CD4-positive, CD25-positive, alpha-beta regulatory T cell (primary cell): ENCODE measurements at places on chromosomes 11 and 22. TPM values are rescaled to one million over a fixed set of nuclear protein-coding genes. Genes with fewer than 3 reads are reported as not detected.

DNA sequence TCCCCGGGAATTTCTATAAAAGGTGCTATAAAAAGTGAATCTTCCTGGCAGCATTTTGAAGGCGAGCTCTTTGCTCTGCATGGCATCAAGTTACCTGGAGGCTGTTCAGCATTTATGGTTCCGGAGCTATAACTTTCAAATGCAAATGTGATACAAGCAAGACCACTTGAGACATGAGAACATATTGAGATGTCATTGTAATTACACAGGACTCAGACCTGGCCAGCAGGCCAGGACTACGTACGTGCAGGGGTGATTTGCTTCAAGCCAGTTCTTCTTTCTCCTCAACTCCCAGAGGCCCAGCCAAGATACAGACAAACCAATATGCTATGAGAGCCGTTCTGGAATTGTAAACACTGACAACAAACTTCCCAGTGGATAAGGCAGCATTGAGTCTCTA, 227.4 kb upstream of the FAT3 start:
- no peak for DNase-seq

DNA sequence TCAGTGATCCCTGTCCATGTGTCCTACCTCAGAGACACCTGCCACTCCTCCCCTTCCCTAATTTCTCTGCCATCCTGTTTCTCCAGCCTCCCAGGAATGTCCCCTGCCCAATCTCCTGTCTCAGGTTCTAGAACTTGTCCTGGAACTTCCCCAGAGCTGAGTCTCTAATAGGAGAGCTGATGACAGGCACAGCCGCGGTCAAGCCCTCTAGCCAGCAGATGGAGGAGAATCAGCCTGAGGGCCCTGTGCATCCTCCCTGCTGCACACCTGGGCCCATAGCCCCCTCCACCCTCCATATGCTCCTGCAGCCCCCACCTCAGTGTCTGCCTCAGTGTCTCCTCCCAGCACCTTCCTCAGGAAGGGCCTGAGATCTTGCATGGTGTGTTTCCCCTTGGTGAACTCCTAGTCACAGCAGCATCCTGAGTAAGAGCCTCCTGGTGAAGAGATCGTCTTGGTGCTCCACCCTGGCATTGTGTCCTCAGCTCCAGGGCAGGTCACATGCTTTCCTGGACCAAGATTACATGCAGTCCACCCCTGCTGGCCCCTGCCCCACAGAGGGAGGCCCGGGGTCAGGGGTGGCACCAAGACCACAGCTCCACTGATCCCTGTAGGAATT, 43.9 kb upstream of the VPREB1 start:
- DNase-seq = no peak

DNA sequence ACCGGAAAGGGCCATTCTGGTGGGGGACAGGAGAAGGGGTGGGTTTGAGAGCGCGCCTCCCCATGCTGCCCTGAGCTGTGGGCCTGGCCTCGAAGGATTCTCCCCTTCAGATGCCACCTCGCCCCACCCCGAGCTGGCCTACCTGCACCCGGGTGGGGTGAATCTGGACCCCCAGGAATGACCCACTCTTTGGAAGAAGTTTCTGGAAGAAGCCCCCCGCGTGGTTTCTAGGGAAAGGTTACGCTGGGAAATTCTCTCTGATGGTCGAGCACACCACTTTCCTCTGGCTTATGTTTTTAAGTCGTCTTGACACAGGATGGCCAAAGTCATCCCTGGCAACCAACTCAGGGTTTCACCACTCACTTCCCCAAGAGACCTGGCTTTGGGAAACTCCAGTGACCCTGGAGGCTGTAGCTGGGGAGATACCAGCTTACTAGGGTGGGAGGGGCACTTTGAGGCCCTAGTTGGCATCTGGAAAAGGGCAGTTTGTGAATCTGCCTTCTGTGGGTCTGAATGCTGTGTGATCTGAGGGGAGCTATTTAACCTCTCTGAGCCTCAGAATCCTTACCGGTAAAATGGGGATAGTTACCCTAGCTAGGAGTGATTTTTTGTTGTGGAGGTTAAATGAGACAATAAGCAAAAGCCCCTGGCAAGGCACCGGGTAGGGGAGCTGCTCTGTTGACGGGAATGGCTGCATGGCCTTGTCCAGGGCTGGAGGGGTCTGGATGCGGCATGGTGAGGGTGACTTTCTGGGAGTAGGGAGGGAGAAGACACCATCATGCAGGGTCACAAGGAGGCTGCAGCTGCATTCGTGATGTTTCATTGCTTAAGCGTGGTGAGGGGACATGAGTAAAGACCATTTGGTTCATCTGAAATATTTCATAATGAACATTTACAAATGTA, 45.3 kb upstream of the ACCSL start:
- DNase-seq = no peak

DNA sequence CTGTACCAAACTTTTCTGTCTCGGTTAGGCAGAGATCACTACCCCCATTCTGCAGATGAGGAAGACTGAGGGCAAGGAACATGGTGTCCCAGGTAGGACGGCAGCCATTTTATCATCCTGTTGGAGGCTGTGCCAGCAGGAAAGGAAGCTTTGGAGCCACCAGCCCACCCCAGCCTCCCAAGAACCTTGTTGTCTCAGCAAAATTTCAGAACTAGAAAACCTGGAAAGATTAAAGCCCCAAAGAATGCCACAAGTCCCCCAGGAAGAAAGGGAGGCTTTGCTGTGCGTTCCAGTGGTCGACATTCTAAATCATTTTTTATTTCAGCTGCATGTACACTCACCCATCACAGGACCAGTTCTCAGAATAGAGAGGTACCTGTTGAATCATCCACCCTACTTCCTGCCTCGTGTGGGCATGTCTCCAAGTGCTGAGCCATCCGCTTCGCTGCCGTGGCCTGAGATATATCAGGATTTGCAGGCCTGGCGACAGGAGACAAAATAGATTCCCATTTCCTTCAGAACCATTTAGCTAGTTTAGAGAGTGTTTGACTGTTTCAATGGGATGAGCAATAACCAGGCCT, 13.0 kb upstream of the EIF3D start:
- no peak for DNase-seq

GRCh38 chr22:36191106-36191836, 10.3 kb downstream of the APOL4 start:
- no peak for DNase-seq

DNA sequence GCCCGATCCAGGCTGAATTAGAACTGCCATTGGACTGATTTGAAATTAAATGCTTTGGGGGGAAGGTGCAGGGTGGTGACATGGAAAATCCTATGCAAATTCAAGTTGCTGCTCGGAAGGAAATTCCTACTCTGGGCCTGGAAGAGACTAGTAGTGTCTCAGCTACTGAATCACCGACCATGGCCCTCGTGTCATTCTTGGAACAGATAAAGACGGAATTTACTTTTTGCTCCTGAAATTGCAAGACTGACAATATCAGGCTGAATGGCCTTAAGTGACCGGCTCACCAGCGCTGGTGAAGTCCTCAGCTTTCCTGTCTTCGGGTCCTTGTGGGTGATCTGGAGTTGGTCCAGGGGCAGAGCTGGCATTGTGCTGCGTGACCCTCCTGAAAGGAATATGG, 6.1 kb downstream of the ASCC2 start:
- DNase-seq = no peak

DNA sequence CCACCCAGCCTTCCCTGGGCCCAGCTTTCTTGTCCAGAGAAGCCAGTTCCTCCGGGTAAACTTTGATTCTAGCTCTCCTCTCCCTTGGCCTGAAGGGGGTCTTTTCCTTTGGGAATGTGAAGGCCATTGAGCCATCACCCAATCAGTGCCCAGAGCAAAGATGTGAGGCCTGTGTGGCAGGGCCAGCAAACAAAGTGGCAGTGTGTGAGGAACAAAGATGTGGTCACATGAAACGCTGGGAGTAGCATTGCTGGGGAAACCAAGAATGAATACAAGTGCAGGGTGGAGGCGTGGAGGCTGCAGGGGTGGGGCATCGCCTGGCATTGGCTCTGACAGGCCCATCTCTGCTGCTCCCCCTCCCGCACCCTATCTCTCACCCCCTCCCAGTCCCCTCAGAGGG, 91.9 kb upstream of the BID start:
- no peak for DNase-seq

DNA sequence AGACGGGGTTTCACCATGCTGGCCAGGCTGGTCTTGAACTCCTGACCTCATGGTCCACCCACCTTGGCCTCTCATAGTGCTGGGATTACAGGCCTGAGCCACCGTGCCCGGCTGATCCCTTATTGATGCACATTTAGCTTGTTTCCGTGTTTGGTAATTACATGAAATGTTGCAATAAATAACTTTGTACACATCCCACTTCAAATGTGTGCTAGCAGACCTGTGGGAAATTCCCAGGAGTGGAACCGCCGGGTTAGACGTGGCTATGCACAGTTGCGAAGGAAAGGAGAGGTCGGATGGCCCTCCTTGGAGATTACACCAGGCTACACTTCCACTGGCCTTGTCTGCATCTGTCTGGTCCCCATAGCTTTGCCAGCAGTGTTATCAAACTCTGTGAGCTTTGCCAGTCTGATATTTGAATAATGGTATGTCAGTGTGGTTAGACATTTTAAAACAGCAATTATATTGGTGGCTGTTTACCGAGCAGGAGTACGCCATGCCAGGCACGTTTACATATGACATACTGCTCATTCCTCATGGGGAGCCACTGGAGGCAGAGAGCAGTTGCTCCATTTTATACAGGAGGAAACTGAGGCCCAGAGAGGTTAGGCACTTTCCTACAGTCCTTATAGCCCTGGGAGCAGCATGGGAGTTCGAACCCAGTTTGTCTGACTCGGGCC, 27.2 kb upstream of the SYT7 start:
- no peak for DNase-seq

SCGB1C1 gene
- not detected for polyA plus RNA-seq

MRGPRX3 gene
- polyA plus RNA-seq = not detected

KCNK7 gene
- polyA plus RNA-seq = 1.5 TPM
